Small intestine (tissue), 16 donors: ENCODE measurements at places on chromosomes 6 and 20. TPM values are rescaled to one million over a fixed set of nuclear protein-coding genes. Genes with fewer than 3 reads are reported as not detected.

- DNase-seq, result no peak
Measured at GRCh38 chr6:50846144-50846851, 27.6 kb downstream of the TFAP2B start.

DNA sequence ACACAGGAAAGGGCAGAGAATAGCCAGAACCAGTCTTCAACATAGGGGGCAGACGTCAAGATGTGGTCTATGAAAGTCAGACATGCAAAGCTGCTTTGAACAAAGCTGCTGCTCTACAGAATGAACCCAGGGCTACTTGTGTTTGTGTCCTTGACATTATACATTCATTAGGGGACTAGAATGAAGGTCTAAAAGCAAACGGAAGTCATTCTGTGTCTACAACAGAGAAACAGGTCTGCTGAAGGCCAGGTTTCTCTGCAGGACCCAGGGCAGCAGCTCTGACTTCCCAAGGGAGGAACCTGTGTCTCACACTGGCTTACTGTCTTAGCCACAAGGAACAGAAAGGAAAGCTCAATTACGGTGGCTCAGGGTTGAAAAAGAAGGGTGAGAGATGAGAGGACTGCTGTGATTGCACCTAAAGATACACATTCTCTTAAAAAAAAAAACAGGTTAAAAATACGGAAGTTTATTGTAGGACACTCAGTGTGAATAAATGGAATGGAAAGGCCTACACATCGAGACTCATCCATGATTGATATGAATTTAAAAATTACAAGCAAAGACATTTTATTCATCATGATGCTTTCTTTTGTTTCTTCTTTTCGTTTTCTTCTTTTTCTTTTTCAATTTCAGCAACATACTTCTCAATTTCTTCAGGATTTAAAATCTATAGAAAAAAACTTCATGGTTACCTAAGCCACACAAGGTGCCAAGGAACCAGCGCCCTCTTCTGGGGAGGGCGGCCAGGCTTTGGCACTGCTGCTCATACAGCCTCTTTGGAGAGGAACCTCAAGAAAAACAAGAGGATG is 6.7 kb downstream of the PSMA7 start:
- DNase-seq, result peak; percentile 76

DNA sequence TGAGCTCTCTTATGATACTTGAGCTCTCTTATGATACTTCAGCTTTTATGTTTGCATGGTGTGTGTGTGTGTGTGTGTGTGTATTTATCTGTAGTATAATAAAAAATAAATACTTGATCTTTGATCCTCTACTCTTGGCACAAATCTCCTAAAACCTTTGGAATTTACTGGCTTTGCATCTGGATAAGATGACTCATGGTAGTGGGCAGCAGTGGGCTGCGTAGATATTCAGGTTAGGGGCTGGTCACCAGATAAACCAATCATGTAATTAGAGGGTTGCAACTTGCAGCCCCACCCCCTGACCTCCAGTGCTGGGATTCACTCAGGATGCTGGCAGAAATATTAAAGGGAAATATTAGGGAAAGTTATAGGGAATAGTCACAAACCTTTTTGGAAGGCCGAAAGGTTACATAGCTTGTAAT is 151.9 kb upstream of the COL21A1 start:
- DNase-seq, result peak; percentile 81

DNA sequence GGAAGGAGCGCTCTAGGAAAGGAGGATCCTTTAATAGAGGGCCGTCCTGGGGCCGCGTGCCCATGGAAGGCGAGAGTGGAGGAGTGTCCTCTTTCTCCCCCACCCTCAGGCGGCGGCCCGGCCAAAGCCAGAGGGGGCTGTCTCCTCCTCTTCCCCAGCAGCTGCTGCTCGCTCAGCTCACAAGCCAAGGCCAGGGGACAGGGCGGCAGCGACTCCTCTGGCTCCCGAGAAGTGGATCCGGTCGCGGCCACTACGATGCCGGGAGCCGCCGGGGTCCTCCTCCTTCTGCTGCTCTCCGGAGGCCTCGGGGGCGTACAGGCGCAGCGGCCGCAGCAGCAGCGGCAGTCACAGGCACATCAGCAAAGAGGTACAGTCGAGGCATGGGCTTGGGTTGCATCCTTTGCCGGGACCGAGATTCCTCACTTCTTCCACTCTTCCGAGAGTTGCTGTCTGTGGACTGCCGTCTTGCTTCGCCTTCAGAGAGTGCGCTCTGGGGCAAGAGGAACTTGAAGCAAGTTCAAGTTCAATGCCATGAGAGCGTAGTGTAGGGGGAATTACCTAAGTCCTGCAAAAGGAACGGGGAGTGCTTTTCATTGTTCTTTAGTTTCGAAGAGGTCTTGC is at the start of gene LAMA2:
LAMA2 (plus strand) TSS at position 148 of the 621 bp plus-strand sequence; CDS start at position 256, 108 bp downstream.
- peak; percentile 5 for DNase-seq

Gene STK35
- polyA plus RNA-seq, result 3.8 TPM

- no peak for DNase-seq
Measured at GRCh38 chr6:131982740-131983259, 31.6 kb upstream of the CCN2 start.

Gene PCSK2
- 1.1 TPM for polyA plus RNA-seq

Gene SEL1L2
- polyA plus RNA-seq, result not detected

Gene GRIK2
- polyA plus RNA-seq, result 0.27 TPM

DNA sequence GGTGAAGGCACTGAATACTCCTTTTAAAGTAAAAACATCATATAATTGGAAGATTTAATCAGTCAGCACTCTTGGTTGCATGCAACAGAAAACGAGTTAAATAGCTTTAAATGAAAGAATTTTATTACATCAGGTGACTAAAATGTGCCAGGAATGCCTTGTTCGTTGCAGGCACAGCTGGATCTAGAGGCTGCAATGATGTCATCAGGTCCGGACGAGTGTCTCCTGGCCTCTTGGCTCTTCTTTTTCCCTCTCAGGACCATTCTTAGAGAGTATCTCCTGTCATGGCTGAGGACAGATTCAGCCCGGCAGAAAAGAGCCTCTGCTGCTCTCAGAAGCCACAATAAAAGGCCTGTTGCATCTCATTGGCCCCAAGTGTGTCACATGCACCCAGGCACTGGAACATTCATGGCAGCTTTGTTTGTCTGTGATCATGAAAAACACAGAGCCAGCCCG is 510.7 kb upstream of the SULF2 start:
- no peak for DNase-seq

GRCh38 chr6:68709091-68709490 is 74.0 kb downstream of the ADGRB3 start:
- no peak for DNase-seq

Gene PLG
- polyA plus RNA-seq, result 0.33 TPM

DNA sequence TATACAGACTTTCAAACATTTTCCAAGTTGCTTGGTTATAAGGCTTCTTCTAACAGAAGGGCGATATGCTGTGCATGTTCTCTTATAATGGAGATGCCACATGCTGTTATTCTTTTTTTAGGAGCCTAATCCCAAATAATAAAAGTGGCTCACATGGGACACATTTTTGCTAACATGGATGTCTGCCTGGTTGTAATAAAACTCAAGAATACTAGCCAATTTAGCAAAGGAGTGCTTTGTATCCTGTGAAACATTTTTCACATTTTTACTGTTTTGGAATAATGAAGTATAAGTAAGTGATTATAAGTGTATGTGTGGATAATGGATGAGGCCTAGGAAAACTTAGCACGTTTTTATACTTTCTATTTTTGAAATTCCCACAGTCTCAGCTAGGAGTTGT is 312.2 kb downstream of the LAMA2 start:
- no peak for DNase-seq

GRCh38 chr20:52251136-52251700 is 59.6 kb upstream of the ZFP64 start:
- no peak for DNase-seq

Gene PAQR8
- 14.1 TPM for polyA plus RNA-seq

- DNase-seq, result no peak
Measured at GRCh38 chr20:63579017-63579694, 5.1 kb upstream of the HELZ2 start.

DNA sequence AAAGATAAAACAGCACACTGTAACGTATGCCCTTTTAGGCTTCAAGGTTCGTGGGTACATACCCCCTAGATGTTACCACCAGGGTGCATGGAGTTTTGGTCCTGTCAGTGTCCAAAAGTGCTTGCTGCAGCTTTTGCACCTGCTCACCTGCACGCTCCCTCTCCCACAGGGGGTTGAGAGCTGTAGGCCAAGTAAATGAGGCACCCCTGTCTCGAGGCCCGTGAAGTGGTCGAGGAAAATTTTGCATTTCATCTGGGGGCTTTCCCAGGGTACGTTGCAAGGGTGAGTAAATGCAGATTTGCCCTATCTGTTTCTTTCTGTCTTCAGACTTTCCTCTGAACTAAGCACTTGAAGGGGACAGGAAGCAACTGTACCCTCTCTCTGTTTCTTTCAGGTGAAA is 136.0 kb downstream of the THBS2 start:
- DNase-seq, result no peak

- DNase-seq, result no peak
Measured at GRCh38 chr6:112649853-112650252, 302.7 kb downstream of the RFPL4B start.

DNA sequence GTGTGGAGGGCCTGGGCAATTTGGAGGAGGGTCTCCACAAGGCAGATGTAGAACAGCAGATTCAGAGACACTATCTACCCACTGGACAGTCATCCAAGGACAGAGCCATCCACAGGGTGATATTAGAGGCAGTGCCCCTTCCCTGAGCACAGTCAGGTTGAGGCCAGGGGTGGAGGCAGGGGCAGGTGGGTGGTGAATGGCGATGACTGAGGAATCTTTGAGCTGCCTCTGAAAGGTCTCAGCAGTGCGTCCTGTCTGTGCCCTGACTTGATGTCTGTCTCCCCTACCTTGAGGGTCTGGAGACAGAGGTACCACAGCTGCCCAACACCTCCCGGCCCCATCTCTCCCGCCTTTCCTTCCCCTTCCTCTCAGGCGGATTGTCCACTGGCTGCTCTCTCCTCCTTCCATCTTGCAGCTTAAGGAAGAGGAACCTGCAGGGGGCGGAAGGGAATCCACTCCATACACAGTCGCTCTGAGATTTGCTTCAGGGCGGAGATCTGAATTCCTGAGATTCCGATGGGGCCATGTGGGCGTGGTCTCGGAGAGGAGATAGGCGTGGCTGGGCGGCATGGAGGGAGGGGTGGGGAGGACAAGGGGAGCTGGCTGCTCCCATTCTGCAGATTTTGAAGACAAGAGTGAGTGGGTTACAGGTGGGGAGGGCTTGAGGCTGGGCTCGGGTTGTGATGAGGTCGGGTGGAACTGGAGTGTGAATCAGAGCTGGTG is 1.7 kb downstream of the MUCL3 start:
- peak; percentile 86 for DNase-seq

Gene ZNF831
- 0.27 TPM for polyA plus RNA-seq

DNA sequence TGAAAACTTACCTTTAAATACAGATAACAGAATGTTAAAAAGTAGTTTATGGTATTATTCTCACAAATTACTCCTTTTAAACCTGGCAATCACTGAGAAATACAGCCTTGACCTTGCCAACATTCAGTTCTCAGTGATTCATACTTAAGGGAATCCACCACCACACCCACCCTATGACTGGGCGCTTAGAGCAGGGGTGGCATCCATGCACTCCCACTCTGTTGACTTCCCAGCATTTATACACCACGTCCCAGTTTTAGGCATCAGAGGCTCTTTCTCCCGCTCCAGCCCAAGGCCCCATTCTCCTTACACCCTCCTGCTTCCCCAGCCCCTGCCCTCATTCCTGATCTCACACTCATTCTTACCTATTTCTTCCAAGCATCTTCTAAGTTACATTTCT is 16.3 kb downstream of the TRAF3IP2 start:
- DNase-seq, result peak; percentile 63
